ENCODE measurements at places on chromosomes 4 and X.

GRCh38 chr4:161404346-161405110 is 759.3 kb downstream of the FSTL5 start:
- DNase-seq, result no peak

- DNase-seq, result no peak
Measured at GRCh38 chr4:112637552-112637866, 566 bp downstream of the LARP7 start.

- no peak for DNase-seq
Measured at GRCh38 chr4:65007841-65008439, 598.7 kb upstream of the TECRL start.

GRCh38 chr4:121057466-121057922 is 14.8 kb downstream of the NDNF start:
- no peak for DNase-seq

DNA sequence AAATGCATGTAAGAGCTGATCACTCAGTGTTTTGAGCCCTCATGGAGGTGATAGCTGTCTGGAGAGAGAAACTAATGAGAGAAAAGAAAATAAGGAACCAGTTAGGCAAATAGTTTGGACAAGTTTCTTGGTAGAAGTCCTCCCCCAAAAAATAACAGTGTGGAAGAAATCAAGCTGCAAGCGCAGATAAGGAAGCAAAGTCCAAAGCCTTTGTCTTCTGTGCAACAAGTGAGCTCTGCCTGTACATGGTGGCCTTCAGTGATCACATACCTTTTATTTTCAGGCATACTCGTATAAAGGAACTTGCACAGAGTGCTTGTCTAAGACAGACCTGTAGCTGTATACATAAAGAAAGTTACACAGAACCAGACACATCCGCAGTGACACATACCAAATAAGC is 2.5 kb upstream of the UGT2A3 start:
- DNase-seq, result no peak

DNA sequence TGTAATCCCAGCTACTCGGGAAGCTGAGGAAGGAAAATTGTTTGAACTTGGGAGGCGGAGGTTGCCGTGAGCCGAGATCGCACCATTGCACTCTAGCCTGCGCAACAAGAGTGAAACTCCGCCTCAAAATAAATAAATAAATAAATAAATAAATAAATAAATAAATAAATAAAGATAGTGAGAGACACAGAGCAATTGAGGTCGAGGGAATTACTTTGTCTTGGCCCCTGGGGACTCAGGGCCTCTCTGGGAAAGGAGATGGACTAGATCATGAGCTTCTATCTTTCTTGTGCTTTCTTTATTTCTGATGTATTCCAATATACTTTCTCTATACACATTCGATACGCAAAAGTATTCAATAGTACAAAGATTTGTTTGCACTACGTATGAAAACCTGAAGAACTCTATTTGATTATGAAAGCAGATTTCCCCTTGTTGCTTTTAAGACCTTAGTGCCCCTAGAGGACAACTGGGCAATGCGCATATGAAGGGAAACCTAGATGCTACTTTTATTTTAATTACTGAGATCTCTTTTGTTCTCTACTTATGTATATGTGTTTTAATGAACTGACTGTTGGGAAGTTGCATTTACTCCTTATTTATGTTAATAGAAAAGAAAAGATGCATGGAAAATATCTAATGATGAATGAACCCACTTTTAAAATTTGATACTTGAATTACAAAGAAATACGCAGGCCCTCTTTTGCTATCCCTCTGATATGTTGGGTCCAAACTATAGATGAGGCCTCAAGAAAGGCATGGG is 12.8 kb upstream of the ELOVL6 start:
- DNase-seq, result no peak

- DNase-seq, result no peak
Measured at GRCh38 chr4:8005814-8006215, 66.2 kb upstream of the AFAP1 start.

- DNase-seq, result no peak
Measured at GRCh38 chr4:143383005-143383574, 46.4 kb downstream of the GAB1 start.

DNA sequence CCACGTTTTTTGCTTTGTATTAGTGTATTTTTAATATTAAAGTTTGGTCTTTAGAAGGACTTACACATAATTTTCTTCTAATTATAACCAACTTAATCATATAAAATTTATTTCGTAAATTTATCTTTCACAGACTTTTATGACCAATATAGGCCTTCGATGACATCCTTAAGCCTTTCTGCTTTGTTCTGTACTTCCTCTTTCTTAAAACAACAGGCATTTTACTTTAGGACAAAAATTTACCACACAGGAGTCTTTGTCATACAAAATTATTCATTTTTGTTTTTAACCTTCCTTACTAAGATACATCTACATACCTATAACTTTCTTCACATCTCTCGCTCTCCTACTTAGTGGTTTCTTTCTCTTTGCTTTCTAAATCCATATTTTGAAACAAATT is 56.3 kb downstream of the RGS12 start:
- no peak for DNase-seq

- no peak for DNase-seq
Measured at GRCh38 chrX:12975670-12975965, 708 bp downstream of the TMSB4X start.

- DNase-seq, result no peak
Measured at GRCh38 chr4:142377342-142378091, 468.6 kb downstream of the INPP4B start.

DNA sequence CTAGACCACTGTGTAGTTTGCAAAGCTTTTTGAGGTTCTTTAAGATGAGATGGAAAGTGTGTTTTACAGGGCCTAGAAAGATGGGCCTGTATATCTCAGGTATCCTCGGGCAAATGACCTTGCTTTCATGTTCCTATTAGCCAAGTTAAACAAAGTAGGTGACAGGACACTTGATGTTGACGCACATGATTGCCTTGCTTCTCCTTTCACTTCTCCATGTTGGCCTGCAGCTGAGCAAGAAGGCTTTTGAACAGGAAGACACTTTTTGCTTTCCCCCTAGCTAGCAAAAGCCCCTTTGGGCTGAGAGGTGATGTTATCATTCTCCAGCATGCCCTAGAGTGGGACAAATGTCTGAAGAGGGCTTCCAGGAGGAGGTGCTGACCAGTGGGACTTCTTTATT is 202.1 kb downstream of the GPC3 start:
- no peak for DNase-seq

DNA sequence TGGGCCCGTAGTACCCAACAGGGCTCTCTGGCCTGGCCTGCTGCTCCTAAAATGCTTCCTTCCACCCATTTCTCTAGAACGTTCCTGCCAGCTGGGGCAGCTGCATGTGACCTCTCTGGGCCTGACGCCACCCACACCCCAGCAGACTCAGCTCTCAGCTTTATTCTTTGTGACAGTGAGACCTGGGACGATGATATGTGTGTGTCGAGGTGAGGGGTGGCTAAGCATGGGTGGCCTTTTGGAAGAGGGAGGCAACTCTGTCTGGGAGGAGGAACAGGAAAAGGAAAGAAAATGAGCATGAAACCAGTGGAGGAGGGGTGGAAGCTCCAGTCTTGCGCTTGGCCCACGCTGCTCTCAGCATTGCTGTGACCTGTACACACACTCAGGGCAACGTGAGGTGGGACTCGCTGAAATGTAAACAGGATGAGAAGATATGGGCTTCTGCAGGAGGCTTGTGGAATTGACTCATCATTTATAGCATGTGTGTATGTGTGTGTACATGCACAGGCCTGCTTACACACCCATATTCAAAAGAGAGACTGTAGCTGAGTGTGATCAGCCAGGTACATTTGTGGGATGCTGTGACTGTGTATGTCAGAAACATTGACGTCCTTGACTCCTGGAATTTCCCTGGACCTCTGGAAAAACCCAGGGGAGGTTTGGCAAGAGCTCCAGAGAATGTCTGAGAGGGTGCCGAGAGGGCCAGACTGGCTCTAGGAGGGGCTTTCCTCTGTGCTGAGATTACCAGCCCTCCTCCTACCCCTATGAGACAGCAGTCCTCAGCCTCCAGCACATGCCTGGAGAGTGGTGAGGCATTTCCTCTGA is 137.9 kb downstream of the PJA1 start:
- DNase-seq, result no peak

- DNase-seq, result no peak
Measured at GRCh38 chr4:90419124-90419711, 292.0 kb downstream of the CCSER1 start.

DNA sequence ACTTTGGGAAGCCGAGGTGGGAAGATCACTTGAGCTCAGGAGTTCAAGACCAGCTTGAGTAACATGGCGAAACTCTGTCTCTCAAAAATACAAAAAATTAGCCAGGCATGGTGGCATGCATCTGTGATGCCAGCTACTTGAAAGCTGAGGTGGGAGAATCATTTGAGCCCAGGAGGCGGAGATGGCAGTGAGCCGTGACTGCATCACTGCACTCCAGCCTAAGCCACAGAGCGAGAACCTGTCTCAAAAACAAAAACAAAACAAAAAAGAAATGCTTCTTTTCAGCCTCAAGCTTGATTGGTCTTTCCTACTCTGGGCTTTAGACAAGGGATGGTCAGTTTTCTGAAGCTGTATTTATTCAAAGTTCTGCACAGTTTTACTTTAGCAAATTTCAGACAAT is 15.8 kb upstream of the DHRSX start:
- DNase-seq, result no peak

DNA sequence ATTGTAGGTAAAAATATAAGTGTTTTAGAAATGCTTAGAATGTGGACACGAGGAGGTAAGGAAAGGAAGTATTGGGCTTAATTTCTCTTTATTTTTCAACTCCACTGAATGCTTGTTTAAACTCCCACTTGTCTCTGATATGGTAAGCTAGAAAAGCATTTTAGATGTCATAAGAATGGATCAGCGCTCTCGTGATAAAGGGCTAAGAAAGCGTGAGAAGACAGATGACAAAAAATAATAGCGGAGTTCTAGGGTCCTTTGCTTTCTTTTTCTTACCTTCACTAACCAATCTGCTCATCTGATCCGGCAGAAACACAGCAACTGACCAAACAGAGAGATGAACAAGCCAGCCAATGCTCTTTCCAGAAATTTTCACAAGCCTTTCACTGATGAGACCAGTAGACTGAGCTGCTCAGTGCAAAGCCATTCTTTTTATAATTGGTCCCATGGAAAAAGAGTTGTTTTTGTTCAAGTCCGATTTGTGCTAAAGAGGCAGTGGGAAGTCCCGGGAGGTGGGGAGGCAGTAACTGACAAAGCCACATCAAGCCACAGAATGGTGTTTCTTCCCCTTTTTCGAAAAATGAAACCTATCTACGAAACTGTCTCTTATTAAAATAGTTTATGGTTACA is at the start of gene TASL:
TSS of gene TASL (minus strand) at position 405 of the 630 bp plus-strand sequence. CDS start 17,411 bp downstream, outside the sequence.
- no peak for DNase-seq

- DNase-seq, result no peak
Measured at GRCh38 chrX:20235755-20236154, 31.0 kb downstream of the RPS6KA3 start.

DNA sequence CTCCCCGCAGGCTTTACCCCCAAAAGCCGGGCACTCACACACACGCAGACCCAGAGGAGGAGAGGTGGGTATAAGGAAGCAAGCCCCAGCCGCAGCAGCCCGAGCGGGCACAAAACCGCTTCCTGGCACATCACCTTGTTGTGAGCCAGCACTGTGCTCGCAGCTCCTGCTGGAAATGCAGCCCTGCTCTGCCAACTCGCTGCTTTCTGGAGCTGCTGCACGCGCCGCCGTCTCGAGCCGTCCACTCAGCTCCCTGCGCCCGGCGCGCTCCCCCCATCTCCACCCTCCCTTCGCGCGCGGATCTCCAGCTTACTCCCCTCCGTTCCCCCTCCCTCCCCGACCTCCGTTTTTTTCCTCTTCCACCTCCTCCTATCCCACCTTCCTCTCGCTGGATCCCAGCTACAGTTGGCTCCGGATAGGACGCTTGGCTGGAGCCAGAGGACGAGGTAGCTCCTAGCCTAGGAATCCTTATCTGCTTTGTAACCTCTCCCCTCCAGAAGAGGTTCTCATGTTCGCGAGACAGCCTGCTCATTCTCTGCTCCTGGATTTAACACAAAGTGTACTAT is at the start of gene SPOCK3:
TSS of gene SPOCK3 (minus strand) at position 179 of the 566 bp plus-strand sequence.
- no peak for DNase-seq

DNA sequence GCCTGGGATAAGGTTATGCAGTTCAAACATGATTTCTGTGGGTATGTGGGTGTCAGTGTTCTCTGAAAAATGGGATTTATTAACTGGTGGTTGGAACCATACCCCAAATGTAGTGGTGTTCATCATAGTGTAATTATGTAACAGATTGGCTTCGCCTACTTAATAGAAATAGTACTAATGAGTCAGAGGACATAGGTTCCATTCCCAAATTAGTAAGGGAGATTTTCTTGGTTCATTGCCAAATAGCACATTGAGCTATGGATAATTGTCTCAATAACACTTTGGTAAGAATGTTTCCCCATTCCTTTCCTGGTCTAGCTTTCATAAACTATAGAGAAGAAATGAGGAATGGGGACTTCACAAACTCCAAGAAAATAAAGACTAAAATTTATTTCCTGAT is 20.5 kb upstream of the CYBB start:
- no peak for DNase-seq

DNA sequence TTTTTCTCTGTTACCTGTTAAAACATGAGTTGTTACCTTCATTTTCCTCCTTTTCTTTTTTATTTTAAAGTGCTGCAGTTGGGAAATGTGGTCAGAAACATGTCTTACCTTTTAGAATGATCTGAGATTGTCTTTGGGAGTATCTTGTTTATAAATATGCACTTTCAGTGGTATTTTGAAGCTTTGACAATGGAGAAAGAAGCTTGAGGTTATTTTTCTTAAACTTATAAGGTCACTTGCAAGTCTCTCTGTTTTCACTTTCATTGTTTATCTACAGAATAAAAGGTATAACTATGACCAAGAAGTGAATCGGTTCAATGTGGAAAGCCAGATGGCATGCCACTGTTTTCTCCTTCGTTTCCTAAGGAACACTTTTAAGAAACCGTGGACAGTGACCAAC is 167.5 kb upstream of the SLC7A11 start:
- no peak for DNase-seq

- DNase-seq, result no peak
Measured at GRCh38 chr4:85092943-85093342, 126.5 kb upstream of the WDFY3 start.

DNA sequence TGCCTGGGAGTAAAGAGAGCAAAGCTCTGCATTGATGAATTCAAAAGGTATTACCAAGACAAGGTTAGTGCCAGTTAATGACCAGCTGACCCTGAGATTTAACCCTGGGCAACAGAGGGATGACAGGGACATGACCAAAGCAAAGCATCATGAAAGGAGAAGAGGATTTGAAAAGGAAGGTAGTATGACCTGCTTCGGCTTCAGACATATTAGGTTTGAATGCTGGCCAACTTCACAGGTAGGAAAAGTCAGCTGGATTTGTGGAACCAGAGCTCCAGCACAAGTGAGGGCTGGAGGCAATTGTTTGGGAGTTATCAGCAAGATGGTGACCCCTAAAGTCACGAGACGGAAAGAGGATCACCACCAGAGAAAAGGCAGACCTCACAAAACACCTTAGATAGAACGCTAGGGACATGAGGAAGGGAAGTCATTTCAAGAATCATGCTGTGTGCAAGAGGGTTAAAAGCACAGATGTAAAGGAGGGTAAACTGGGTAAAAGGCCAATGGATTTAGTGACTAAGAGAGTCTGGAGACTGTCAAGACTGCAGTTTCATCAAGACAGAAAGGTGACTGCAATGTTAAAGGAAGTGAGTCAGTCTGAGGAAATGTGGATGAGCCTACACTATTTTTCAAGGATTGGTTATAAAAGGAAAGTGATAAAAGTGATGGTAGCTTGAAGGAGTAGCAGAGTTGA is 45.6 kb downstream of the SH3RF1 start:
- DNase-seq, result peak; percentile 94

Measured in AG04449 (cell line).